ENCODE measurements at places on chromosomes 5 and 9.

- DNase-seq: no peak
These were observed 111.7 kb upstream of the BOD1 start for GRCh38 chr5:173727839-173728778.

DNA sequence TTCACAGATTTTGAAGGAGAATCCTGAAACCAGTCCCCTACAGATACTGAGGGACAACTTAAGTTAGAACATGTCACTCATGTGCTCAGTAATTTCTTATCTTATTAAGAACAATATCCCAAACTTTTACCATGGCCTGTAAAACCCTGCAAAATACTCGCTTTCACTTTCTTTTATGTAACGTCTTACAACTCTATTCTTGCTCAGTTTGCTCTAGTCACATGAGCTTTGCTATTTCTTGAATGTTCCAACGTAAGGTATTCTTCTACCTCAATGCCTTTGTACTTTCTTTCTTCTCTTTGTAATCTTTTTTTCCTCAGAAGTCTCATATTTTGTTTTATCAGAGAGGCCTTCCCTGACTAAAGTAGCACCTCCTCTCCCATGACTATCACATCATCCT, 14.1 kb downstream of the TMEM38B start:
- DNase-seq: no peak

DNA sequence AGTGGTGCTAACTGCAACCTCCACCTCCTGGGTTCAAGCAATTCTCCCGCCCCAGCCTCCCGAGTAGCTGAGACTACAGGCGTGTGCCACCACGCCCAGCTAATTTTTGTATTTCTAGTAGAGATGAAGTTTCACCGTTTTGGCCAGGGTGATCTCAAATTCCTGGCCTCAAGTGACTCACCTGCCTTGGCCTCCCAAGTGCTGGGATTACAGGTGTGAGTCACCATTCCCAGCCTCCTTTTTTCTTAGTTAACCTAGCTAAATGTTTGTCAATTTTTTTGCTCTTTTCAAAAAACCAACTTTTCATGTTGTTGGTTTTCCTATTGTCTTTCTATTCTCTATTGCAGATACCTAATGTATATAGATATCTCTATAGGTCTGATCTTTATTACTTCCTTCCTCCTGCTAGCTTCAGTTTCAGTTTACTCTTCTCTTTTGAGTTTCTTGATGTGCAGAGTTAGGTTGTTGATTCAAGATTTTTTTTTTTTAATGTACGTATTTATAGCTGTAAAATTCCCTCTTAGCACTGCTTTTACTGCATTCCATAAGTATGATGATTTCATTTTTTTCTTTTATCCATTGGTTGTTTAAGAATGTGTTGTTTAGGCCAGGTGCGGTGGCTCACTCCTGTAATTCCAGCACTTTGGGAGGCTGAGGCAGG, 32.9 kb downstream of the FGD3 start:
- no peak for DNase-seq

- DNase-seq: no peak
These were observed 57.9 kb upstream of the RNF38 start for GRCh38 chr9:36457836-36458429.

- no peak for DNase-seq
These were observed 467.3 kb upstream of the FTMT start for GRCh38 chr5:121384359-121384758.

GRCh38 chr9:78676623-78677022, 379.7 kb downstream of the PSAT1 start:
- peak; percentile 93 for DNase-seq
